GM10248 (cell line): ENCODE measurements at places on chromosomes 11 and 22.
A peak's percentile ranks its signal among the peaks of the same experiment; 100 is the strongest.

DNA sequence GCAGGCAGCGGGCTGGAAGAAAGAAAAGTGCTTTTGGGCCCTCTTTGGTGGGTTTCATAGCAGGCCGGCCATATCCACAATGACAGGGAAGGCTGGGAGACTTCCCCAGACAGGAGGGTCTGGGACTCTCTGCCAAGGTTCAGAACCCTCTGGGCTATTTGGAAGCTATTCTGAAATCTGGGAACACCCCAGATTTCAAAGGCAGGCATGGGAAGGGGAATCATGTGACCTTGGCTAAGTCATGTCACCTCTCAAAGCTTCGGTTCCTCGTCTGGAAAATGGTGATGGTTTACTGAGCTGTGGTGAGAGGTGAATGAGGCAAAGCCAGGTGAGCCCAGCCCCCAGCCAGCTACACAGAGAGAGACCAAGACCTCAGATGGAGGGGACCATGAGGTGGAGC lies 4.6 kb downstream of the CASTOR1 start:
- DNase-seq, result no peak

- no peak for DNase-seq
Observed at GRCh38 chr11:46692450-46692849, 8.0 kb downstream of the ARHGAP1 start.

DNA sequence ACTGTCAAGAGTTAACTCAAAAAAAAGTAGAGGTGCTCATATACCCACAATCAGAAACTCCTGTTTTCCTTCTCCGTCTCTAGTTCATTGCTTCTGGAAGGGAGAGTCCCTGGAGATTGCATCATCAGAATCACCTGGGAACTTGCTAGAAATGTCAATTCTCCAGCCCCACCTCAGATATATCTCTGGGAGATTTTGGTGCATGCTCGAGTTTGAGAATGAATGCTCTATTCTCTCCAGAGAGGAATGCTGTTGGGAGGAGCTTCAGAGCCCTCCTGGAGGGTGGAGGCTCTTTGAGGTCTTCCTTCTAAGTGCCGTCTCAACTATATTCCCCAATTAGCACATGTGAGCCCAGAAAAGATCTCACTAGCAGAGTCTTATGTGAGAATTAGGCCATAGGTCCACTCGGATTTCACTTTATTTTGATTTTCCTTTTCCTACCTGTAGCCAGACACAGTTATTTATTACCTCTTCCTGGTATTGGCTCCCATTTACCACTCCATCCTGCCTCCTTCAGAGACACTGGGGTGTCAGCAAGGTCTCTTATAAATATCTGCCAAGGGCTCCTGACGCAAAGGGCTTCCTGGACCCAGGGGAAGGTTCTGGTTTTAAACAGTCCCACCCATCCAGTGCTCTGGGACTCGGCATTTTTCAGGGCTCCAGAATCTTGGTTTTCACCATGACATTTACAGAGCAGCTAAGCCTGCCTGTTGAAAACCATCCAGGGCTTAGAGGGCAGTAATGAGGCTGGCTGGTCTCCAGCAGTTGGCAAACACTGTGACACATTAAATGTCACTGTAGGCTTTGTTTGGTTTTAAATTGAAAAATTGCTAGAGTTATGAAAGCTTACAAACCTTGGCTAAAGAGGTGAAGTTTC lies 136.2 kb downstream of the CD44 start:
- no peak for DNase-seq

DNA sequence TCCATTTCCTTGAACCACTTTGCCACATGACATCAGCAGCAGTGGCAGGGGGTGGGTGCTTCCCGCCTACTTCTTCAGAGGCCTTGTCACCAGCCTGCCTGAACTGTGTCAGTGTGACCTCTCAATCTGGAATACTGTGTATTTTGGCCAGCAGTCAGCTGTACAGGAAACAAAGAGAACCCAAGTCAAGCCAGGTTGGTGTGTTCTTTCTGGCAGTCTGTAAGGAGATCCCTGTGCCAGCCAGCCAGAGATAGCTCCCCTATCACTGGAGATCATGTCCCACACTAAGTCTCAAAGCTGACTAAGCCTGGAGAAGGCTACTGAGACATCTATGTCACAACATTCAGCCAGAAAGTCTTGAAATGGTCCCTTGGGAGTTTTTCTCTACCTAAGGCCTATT lies 142.1 kb downstream of the TRPC6 start:
- DNase-seq, result no peak

GRCh38 chr11:131145791-131146190 lies 224.6 kb upstream of the NTM start:
- DNase-seq, result no peak

DNA sequence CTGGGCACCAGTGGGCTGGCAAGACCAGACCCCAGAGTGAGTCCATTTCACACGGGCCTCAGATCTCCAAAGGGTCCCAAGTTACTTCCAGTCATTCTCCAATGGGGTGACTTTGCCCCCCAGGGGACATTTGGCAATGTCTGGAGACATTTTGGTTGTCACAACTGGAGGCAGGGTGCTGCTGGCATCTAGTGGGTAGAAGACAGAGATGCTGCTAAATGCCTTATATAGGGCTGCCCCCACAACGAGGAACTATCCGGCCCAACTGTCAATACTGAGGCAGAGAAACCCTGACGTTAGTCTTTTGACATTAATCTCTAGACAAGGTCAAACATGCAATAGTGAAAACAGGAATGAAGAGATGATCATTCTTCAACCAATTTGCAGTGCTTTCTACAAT lies 6.4 kb downstream of the RTN4RL2 start:
- DNase-seq, result no peak

DNA sequence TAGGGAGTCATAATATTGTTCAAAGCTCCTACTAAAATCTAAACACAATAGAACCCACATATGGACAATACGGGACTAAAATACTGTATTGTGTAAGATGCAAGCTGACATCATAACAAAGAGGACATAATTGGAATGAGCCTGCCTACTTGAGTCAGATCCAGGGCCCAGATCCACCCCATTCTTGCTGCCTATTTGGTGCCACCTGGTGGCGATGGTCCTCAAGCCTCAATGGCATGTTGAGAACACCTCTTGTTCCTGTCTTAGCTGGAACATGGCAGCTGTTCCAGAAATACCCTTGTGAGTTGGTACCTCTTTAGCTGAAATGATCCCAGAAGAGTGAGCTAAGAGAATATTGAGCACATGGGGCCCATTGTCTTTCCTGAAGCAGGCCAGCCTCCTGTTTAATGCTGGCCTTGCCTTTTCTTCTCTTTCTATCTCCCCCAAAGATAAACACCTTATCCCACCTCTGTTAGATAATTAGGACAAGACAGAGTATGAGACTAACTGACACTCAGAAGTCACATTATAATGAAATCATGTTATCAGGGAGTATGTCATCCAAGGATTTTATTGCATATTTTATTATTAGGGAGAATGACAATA lies 680.9 kb upstream of the ANO5 start:
- DNase-seq, result peak; percentile 24

GRCh38 chr22:24137595-24137994 lies 43.7 kb upstream of the SUSD2 start:
- no peak for DNase-seq

DNA sequence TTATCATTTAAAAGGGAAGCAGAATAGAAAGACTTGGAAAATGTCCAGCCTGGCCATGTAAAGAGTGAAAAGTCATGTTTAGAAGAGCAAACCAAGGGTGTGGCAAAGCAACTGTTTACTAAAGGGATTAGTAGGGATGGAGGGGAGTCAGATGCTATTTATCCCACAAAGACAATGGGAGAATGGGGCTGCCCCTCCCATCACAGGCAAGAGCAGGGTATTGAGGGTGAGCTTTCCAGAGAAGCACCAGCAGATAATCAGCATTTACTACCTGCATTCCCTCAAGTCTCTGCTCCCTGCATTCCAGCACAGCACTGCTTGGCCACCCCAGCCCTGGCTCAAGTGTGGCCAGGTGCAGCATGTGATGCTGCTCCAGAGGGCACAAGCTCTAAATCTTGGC lies 18.5 kb upstream of the QSER1 start:
- no peak for DNase-seq

- no peak for DNase-seq
Observed at GRCh38 chr11:62567018-62567633, 6.6 kb downstream of the EEF1G start.
